Activated T-cell treated with anti-CD3 and anti-CD28 coated beads for 24 hours (primary cell): ENCODE measurements at places on chromosomes 4 and X.
A peak's percentile ranks its signal among the peaks of the same experiment; 100 is the strongest.

GRCh38 chr4:149168645-149169044 is 647.0 kb downstream of the IQCM start:
- no peak for DNase-seq

- DNase-seq = no peak
These were observed 258.1 kb upstream of the IL1RAPL1 start for GRCh38 chrX:28329156-28329555.

DNA sequence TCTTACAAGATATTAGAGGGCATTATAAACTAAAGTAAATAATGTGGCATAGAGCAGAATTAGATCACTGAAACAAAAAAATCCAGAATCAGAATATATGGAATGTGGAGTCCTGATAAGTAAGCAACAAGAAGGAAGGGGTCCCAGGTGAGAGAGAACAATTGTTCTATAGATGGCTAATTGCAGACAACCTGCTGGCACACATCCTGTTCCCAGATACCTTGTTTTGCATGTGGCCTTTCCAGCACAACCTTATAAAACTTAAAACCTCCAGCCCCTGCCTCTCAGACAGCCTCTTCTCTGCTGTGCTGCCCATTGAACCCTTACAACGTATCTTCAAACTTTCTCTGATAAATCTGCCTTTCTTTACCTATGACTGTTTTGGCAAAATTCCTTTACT is 4.7 kb upstream of the ZNF674 start:
- no peak for DNase-seq

GRCh38 chr4:150082241-150082640 is 4.0 kb downstream of the DCLK2 start:
- no peak for DNase-seq

DNA sequence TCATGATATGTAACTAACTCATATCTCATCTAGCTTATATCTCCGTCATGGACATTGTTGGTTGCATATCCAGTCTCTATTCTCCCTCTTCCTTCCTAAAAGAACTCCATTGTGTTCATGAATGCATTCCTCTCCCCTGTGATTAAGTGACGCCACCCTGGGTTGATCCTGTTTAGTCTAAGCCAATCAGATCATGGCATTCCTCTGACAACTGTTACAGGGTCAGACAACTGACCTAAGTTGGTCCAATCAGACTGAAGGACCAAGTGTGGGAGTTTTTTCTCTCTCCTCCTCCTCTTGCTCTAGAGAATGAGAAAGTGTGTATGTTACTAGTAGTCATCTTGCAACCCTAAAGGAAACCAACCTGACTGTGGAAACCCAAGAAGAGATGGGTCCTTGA is 3.6 kb downstream of the APOO start:
- DNase-seq = no peak

- DNase-seq = no peak
These were observed 91.4 kb upstream of the TTC29 start for GRCh38 chr4:147037069-147037468.

DNA sequence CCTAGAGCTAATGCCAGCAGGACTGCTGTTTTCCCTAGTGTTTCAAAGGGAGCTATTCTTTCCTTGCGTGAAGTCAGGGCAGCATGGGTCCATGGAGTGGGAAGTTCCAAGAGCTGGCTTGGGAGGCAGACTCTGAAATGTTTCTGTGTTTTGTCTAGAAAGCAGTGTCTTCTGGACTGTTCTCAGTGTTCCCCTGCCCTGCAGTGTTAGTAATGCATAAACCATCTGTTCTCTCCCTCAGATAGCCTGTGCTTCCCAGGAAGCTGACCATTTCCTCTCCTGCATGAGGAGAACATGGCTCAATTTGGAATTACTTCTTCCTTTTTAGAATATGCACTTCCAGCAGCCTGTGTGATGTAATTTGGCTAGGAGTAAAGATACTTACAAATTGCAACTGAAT is 116.7 kb upstream of the CXCL13 start:
- DNase-seq = no peak

GRCh38 chrX:36528661-36529060 is 479.5 kb upstream of the FAM47C start:
- DNase-seq = no peak

- no peak for DNase-seq
These were observed 73.1 kb downstream of the WFS1 start for GRCh38 chr4:6342530-6343293.

DNA sequence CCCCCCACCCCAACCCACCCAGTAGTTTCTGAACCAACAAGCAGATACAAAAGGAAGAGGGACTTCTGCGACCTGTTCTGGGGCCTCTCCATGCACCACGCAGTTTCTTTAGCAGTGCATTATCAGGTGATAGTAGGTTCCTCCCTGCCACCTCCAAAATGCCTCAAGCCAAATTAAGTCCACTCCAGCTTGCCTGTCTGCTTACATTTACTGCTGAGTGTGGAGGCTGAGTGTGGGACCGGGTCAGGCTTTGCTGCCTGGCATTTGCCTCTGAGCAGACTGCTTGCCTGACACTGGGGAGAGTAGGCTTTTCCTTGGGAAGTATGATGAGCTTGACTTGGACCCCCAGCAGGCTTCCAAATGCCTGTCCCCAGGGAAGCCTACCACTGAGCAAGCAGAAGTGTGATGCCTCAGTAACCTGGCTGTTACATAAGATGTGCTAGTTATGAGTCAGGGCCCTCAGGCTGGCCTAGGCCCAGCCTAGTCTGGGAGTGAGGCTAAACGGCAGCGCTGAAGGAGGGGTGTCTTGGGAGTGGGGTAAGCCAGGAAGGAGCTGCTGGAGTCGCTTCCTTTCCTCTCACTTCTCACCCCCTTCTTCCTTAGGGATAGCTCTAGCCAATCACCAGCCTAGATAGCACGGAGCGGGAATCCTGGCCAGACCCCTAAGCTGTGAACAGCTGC is 9.0 kb downstream of the TSC22D3 start:
- no peak for DNase-seq

- DNase-seq = no peak
These were observed 158.2 kb downstream of the PLS3 start for GRCh38 chrX:115719171-115719570.

- DNase-seq = no peak
These were observed 491.1 kb upstream of the ADGRL3 start for GRCh38 chr4:60709061-60709460.

GRCh38 chr4:94941706-94942105 is 184.0 kb downstream of the BMPR1B start:
- no peak for DNase-seq

DNA sequence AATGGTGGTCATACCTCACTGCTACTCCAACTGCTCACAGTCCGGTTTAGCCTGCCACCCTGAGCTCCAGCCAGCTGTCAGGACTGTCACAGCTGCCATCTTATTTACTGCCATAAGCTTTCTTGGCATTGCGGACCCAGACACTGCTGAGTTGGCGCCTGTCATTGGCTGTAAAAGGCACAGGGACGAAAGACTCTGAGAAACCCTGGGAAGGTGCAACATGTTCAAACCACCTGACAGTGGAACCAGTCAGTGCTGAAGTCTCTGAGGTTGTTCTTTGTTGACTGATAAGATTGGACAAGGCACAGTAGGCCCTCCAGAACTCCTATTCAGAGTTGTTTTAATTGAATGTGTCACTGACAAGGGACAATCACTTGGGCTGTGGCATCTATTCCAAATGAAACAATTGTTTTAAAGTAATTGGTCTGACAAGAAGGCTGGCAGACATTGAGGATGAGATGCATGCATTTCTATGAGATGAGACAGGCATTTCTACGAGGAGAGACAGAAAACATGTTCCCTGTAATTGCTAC is 927.8 kb downstream of the STPG2 start:
- no peak for DNase-seq

DNA sequence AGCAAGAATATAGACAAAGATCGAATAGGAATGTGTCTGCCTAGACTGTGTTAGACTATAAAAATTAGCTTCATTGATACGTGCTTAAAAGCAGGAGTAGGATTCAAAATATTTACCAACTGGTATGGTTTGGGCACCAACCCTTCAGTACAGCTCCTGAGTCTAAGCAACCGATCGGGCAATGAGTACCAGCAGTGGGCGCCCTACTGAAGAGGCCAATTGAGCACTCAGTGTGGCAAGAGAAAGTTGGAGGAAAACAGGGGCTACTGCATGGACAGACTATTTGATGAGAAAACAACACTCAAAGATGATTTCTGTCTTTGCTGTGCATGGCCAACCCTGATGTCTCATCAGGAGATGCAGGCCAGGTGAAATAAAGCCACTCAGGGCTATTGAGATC is 176.0 kb upstream of the NWD2 start:
- DNase-seq = no peak

GRCh38 chr4:145679991-145680455 is at the start of gene C4orf51:
C4orf51 (plus strand) TSS chr4:145680146; CDS start chr4:145680204, 58 bp downstream.
- DNase-seq = no peak

DNA sequence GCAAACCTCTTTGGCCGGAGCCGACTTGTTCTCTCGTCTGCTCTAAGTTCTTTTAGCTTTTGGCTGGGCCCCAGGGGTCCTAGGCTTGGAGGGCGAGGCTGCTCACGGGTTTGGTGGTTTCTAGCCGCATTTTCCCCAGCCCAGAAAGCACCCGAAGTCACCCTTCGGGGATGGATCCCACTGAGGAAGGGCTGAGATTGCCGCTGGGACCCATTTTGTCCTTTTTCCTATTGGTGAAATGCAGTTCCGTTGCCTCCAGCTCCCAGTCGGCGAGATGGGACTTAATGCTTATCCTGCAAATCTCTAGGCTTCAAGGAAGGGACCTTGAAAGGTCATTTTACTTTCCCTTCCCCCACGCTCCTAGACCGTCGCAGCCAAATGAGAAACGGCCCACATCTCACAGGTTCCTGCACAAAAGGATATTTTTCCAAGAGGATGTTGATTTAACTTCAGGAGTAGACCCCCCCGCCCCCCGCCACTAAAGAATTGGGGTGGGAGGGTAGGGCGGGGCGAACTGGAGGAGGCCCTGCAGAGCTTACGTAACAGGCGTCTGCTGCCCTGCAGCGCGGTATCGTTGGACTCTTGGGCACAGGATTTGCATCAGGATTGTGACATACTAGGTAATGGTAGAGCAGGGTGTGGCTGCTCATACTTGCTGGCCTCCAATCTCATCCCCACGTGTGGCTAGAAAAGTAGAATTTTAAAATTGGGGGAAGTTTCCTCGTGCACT is 564 bp downstream of the PGK1 start:
- DNase-seq = peak; percentile 8

GRCh38 chrX:110743679-110744340 is 51.8 kb downstream of the CHRDL1 start:
- no peak for DNase-seq

DNA sequence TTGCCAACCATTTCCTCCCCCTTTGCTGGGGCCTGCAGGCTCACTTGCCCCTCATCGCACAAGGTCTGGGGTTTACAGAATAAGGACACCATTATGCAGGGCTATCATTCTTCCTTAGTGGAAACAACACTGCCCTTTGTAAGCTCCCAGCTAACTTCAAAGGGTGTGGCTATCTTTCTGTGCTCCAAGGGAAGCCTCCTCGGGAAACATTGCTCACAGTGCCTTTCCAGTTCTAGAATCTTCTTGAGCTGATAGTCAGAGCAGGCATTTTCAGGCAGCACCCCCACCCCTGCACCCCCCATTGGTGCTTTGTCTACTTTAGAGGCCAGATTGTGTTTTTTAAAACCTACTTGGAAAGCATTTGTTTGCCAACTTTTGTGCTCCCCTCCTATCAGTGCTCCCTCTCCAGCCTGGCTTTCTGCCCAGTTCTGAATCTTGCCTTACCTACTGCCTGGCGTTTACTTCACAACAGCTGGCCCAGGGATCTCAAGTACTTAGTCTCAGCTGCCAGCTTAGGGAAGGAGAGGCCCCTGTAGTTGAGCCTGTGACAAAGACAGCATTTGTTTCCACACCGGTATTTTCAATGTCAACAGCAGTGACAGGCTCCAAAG is 53.5 kb downstream of the PLAC1 start:
- no peak for DNase-seq
